ENCODE measurements at places on chromosomes 1 and 21. TPM values are rescaled to one million over a fixed set of nuclear protein-coding genes. Genes with fewer than 3 reads are reported as not detected.

The INAVA gene
- 0.09 TPM for total RNA-seq

The MPL gene
- total RNA-seq = not detected

The OR14K1 gene
- total RNA-seq = not detected

The GJA5 gene
- not detected for total RNA-seq

The BEST4 gene
- 1.4 TPM for total RNA-seq

The KIF1B gene
- 17.8 TPM for total RNA-seq

The PRELP gene
- not detected for total RNA-seq

DNA sequence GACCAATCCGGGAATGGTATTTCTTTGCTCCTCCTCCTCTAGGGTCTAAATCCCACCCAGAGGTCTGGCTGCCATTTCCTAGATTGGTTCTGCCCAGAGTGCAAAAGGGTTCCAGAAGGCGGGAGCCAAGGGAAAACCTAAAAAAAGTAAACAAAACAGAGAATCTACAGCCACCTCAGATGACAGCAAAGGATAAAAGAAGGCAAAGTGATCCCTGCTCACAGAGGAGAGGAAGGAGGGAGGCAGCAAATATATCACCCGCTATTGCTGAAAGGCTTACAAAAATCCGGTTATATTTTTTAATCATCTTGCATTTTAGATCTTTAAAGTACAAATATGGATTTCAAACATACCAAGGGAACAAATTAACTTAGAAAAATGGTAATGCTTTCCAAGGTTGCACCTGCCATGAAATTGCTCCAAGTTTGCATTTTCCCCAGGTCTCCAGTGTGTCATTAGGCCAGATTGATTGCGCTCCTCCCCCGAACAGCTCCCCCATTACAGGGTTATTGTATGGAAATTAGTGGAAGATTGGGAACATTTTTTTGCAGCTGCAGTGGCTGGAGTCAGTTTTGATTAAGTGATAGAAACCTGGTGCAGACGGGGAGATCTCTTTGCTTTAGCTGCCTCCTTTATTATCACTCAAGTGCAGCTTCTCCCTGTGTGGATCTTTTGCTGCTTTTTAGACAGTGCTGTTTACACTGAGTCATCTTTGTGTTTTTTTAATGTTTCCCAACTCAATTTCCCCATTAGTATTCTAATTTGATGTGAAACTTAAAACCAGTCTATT, 280.5 kb upstream of the CAMK1G start:
- no peak overlapping the region for H3K4me3 ChIP-seq
- DNase-seq = no peak
- no peaks in the 10 kb centered on the region for H3K36me3 ChIP-seq
- H3K4me1 ChIP-seq = no peaks in the 10 kb centered on the region
- H3K27me3 ChIP-seq = no peaks in the 10 kb centered on the region

DNA sequence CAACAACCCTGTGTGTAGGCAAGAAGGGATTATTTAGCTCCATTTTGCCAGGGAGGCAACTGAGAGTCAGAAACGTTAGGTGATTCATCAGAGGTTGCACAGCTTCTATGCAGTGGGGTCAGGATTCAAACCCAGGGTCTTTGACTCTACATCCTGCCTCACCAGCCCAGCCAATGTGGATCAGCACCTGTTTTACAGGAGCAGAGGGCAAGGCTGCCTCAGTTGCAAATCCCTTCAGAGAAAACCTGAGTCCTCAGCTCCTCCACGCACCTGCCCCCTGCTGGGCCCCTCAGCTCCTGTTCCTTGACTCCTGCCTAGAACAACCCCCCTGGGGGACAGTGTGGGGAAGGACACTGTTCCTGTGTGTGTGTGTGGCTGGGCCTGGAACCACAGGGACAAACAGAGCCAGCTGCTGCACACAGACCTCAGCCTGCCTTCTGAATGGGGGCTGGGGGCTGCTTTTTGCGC, 61.6 kb downstream of the LRRN2 start:
- peak; percentile 10 for DNase-seq
- no peak overlapping the region for H3K4me3 ChIP-seq
- H3K27ac ChIP-seq = no peak overlapping the region
- no peaks in the 10 kb centered on the region for H3K27me3 ChIP-seq
- no peaks in the 10 kb centered on the region for H3K36me3 ChIP-seq

DNA sequence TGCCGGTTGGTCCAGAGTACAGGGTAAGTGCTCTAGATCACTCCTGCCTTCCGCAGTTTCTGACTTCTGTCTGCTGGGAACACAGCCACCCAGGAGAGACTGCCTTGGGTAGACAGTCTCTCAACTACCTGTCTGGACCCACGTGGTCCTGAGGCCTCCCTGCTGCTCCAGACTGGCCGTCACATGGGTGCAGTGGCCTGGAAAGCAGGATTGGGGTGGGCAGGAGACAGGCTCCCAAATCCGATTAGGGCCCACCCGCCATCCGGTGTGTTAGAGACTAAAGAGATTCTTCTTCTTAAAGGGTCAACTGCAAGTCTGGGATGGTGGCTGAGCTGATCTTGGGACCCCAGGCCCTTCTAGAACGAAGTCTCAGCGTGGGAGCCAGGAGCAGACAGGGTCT, 105.5 kb downstream of the EBNA1BP2 start:
- peaks cover 5% of the 10 kb centered on the region for H3K4me1 ChIP-seq
- H3K36me3 ChIP-seq = no peaks in the 10 kb centered on the region
- no peak overlapping the region for H3K4me3 ChIP-seq
- no peak for DNase-seq
- H3K27me3 ChIP-seq = no peaks in the 10 kb centered on the region

DNA sequence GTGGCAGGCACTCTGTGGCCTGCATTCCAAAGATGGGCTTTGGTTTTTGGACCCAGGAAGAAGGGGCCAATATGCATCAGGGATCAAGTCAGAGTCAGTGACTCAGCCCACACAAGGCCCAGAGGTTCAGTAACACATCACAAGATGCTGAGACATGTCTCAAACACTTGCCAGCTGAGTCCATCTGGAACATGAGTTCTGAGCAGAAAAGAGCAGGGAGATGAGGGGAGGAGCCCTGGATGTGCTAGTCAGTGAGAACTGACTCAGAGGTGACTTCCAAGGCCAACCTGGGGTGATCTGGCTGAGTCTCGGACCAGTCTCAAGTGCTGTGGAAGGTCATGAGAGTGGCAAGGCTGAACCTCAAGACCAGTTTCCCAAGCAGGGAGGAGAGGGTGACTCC, 150.1 kb downstream of the CDC7 start:
- no peak overlapping the region for H3K4me3 ChIP-seq
- no peak overlapping the region for H3K27ac ChIP-seq
- peaks cover 16% of the 10 kb centered on the region for H3K4me1 ChIP-seq
- H3K27me3 ChIP-seq = no peaks in the 10 kb centered on the region
- H3K36me3 ChIP-seq = no peaks in the 10 kb centered on the region

DNA sequence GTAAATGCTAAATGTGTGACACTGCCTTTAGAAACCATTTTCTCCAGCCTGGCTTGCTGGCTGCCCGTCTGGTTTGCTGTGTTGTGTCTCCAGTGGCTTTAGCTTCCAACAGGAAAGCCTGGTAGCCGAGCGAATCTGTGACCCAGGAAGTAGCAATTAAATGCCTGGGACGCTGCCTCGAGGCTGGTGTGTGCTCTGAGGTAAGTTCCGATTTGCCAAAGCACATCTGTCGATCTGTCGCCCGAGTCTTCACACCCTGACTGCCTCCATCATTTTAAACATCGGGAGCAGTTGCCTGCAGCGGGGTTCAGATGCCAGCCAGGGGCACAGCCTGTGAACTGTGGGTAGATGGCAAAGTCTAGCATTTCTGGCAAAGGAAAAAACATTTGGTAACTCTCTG, 2.2 kb downstream of the MIB2 start:
- DNase-seq = no peak
- no peak overlapping the region for H3K27ac ChIP-seq
- no peaks in the 10 kb centered on the region for H3K27me3 ChIP-seq
- H3K4me1 ChIP-seq = peaks cover 30% of the 10 kb centered on the region

- H3K4me1 ChIP-seq = no peaks in the 10 kb centered on the region
- DNase-seq = no peak
- H3K36me3 ChIP-seq = no peaks in the 10 kb centered on the region
- H3K27ac ChIP-seq = no peak overlapping the region
Measured at GRCh38 chr1:107460035-107460434, 319.2 kb downstream of the NTNG1 start.

GRCh38 chr1:219441884-219442283, 171.0 kb downstream of the ZC3H11B start:
- no peaks in the 10 kb centered on the region for H3K36me3 ChIP-seq
- no peaks in the 10 kb centered on the region for H3K4me1 ChIP-seq
- no peak overlapping the region for H3K4me3 ChIP-seq
- no peaks in the 10 kb centered on the region for H3K27me3 ChIP-seq
- H3K27ac ChIP-seq = no peak overlapping the region

DNA sequence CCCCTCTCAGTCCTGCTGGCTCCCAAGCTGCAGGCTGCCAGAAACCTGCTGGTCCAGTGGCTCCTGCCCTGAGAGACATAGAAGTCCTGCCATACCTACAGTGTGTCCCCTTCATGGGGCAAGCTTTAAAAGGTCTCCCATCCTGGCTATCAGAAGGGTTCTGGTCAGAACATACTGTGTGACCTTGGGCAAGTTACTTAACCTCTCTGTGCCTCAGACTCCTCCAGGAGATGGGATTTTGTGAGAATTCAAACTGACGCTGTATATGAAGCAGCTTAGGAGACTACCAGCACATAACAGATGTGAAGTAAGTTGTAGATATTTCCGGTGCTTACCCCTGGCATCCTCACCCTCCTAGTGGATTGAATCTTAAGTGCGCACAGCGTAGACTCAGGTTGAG, 8.7 kb upstream of the GJB5 start:
- no peaks in the 10 kb centered on the region for H3K36me3 ChIP-seq
- H3K27me3 ChIP-seq = no peaks in the 10 kb centered on the region
- no peak overlapping the region for H3K4me3 ChIP-seq
- DNase-seq = no peak
- no peaks in the 10 kb centered on the region for H3K4me1 ChIP-seq

DNA sequence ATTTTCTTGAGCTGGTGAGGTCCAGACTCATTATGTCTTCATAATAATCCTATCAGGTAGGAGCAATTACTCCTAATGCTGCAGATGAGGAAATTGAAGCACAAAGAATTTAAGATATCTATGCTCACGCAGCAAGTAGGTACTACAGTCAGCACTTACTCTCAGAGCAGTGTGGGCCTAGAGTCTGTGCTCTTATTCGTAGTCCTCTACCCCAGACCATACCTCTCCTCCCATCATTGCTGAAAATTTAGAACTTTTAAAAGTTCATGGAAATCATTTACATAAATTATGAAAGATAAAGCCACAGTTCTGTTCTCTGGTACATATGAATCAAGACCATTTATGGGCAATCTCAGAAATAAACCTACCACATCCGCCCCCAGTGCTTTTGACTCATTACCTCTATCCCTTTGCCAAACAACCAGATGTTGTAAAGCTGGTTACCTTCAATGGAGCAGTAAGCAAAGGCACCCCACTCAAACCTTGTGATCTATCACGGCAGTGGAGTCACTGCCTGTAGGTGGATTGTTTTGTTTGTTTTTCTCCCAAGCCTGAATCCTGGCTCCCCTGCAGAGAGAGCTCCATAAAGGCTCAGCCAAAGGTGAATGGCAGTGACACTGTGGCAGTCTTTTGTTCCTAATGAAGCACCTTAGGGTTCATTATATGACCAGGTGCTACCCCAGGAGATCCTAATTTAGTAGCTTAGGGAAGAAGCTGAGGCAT, 20.9 kb upstream of the MAN1A2 start:
- no peaks in the 10 kb centered on the region for H3K4me1 ChIP-seq
- H3K4me3 ChIP-seq = no peak overlapping the region
- no peak for DNase-seq
- H3K36me3 ChIP-seq = no peaks in the 10 kb centered on the region

DNA sequence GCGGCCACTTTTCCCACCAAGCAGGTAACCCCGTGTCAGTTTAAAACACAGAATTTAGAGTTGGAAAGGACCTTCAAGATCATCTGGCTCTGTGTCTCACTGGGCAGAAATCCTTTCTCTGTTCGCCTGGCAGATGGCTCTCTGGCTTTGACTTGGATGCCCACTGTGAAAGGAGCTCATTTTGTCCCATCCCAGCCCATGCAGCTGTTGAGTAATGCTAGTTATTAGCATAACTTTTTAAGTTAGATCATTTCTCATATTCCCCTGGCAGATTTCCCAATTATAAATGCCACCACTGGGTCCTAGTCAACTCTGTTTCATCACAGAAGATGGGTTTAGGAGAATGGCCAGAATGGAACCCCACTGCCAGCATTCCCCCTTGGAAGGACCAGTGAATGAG, 55.9 kb downstream of the SLC35F3 start:
- H3K27ac ChIP-seq = no peak overlapping the region
- DNase-seq = no peak
- no peaks in the 10 kb centered on the region for H3K27me3 ChIP-seq
- no peaks in the 10 kb centered on the region for H3K36me3 ChIP-seq
- H3K4me1 ChIP-seq = no peaks in the 10 kb centered on the region
- no peak overlapping the region for H3K4me3 ChIP-seq

DNA sequence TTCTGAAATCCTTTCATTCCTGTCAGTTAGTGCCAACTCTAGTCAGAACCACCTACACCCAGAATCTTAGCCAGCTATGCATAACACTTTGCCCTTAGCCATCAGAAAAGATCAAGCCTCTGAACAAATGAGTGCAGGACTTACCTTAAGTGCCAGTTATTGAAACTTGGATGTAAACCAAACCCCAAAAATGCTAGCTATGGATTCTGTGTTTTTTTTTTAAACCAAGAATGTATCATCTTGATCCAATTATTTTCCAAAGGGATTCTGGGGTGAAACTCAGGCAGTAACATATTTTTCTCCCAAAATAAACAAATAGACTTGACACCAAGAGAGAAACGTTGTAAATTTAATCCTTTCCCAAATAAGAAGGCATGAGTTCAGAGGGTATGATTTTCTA, 538.6 kb upstream of the ADAMTS5 start:
- no peaks in the 10 kb centered on the region for H3K27me3 ChIP-seq
- no peak overlapping the region for H3K4me3 ChIP-seq
- H3K36me3 ChIP-seq = no peaks in the 10 kb centered on the region
- DNase-seq = no peak

- no peaks in the 10 kb centered on the region for H3K36me3 ChIP-seq
- no peak overlapping the region for H3K27ac ChIP-seq
- peaks cover 44% of the 10 kb centered on the region for H3K4me1 ChIP-seq
- no peaks in the 10 kb centered on the region for H3K27me3 ChIP-seq
- H3K4me3 ChIP-seq = peak overlapping the region; percentile 9
- peak; percentile 73 for DNase-seq
Measured at GRCh38 chr1:181159451-181160140, 71.1 kb downstream of the IER5 start.

- DNase-seq = no peak
- no peak overlapping the region for H3K4me3 ChIP-seq
- H3K27ac ChIP-seq = no peak overlapping the region
- no peaks in the 10 kb centered on the region for H3K27me3 ChIP-seq
- no peaks in the 10 kb centered on the region for H3K4me1 ChIP-seq
- H3K36me3 ChIP-seq = no peaks in the 10 kb centered on the region
Measured at GRCh38 chr1:41397020-41397419, 35.8 kb downstream of the FOXO6 start.

DNA sequence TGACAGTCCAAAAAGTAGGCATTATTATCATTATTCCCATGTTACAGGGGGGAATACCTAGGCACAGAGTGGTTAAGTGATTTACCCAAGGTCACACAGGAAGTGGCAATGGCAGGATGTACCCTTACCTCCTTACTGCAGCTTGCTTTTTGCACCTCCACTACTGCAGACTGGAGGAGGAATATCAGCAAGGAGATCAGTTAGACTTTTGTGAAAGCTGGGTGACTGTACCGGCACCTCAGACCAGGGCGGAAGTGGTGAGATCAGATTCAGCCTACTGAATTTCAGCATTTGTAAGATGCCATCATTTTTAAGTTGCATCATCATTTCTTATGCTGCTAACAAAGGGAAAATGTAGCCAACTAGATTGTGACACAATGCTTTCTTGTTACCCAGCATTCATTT, 4.5 kb downstream of the ADARB1 start:
- H3K4me1 ChIP-seq = peaks cover 84% of the 10 kb centered on the region
- no peaks in the 10 kb centered on the region for H3K36me3 ChIP-seq

- no peaks in the 10 kb centered on the region for H3K36me3 ChIP-seq
- H3K27me3 ChIP-seq = no peaks in the 10 kb centered on the region
- no peak overlapping the region for H3K4me3 ChIP-seq
- H3K27ac ChIP-seq = no peak overlapping the region
- no peaks in the 10 kb centered on the region for H3K4me1 ChIP-seq
Measured at GRCh38 chr1:7469255-7469938, 301.7 kb upstream of the VAMP3 start.
